Renal cortex interstitium (tissue), 15 donors: ENCODE measurements at places on chromosomes 2 and 18. TPM values are rescaled to one million over a fixed set of nuclear protein-coding genes. Genes with fewer than 3 reads are reported as not detected.

The CRYGD gene
- polyA plus RNA-seq: 0.31 TPM

The IL36B gene
- polyA plus RNA-seq: not detected

The ASXL3 gene
- 6.7 TPM for polyA plus RNA-seq

The CFC1 gene
- polyA plus RNA-seq: not detected

The SNORC gene
- 2.8 TPM for polyA plus RNA-seq

The RHOB gene
- 101 TPM for polyA plus RNA-seq

The TMEM247 gene
- polyA plus RNA-seq: not detected

The AFTPH gene
- 83.4 TPM for polyA plus RNA-seq

GRCh38 chr2:139045524-139045923, 265.3 kb upstream of the NXPH2 start:
- DNase-seq: no peak

GRCh38 chr2:146262606-146263005, 1582.2 kb upstream of the ACVR2A start:
- no peak for DNase-seq

- DNase-seq: no peak
Observed at GRCh38 chr2:230658877-230659652, 53.6 kb upstream of the CAB39 start.

GRCh38 chr2:235908826-235909225, 259.4 kb downstream of the GBX2 start:
- no peak for DNase-seq

DNA sequence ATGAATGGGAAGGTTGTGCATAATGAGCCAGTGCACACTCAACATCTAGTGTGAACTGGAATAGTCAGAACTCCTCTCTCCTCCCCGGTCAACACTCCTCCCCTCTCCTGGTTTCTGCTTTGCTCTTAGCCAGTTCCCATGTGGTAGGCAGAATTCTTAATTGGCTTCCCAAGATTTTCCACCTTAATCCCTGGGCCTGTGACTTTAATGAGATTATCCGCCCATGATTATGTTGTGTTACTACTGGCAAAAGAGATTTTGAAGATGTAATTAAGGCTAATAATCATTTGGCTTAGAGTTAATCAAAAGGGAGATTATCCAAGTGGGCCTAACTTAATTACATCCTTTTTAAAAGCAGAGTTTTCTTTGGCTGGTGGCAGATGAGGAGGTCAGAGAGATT, 34.2 kb upstream of the REV1 start:
- DNase-seq: no peak

GRCh38 chr2:17401096-17401495, 117.1 kb downstream of the RAD51AP2 start:
- DNase-seq: no peak

DNA sequence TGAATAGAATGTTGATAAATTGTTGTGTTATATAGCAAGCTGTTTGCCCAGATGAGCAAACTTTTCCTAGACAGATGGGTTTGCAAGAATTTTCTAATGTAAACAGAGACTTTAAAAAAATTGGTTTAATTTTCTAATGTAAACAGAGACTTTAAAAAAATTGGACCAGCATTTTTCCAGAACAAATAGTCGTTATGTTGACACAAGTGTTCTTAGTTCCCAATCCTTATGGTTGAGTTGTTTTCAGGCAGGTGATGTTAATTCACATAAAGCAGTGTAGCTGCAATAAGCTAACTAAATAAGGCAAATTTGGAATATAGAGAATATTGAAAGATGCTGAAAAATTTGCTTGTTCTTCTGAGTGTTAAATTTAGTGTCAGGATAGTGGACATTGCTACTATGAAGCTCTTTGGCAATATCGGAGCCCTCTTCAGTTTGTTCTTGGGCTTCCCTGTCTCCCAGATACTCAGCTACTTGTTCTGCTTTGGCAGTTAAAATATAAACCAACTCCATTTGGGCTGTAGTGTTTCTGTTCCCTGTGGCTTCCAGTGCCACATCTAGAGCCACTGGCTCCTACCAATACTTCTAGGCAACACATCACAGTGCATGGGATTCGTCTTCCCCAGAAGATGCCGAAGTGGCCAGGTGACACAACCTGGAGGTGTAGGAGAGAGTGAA, 105.7 kb downstream of the DYNAP start:
- DNase-seq: no peak

GRCh38 chr2:71299507-71299906, 32.1 kb upstream of the ZNF638 start:
- peak; percentile 22 for DNase-seq

GRCh38 chr2:109351164-109351756, 222.3 kb downstream of the SH3RF3 start:
- DNase-seq: no peak

DNA sequence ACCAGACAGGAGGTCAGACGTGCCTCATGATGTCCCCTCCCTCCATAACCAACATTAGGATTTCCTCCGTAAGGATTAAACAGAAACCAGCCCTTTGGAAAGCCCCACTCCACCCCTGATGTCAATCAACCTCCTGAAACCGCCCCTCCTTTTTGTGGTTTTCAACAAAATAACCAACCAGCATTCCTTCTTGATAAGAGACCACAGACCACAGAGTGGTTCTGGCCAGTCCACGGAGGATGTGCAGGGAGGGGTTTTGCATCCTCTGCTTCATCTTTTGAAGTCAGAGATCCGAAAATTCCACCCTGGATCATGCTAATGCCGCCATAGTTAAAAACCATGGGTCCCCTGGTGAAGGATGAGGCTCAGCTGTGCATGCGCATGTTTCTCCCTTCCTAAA, 180.0 kb upstream of the CCDC150 start:
- no peak for DNase-seq

DNA sequence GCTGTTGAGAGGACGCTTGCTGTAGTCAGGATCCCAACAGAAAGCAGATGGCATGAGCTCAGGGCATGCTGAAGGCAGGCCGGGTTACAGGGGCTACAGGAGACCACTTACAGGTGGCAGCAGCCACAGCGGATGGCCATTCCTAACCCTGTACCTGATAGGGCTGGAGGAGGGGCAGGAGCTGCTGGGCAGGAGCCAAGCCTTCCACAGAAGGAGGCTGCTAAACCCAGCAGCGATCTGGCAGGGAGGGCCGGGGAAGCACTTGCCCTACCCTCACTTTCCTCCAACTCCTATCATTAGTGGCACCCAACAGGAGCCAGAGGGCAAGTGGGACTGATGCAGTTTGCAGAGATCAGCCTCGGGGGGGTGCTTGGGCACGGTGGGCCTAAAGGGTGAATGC, 2.0 kb downstream of the ASB18 start:
- no peak for DNase-seq

- no peak for DNase-seq
Observed at GRCh38 chr2:222572264-222572721, 83.6 kb downstream of the FARSB start.

- DNase-seq: no peak
Observed at GRCh38 chr2:201795607-201796477, 10.5 kb upstream of the CDK15 start.

DNA sequence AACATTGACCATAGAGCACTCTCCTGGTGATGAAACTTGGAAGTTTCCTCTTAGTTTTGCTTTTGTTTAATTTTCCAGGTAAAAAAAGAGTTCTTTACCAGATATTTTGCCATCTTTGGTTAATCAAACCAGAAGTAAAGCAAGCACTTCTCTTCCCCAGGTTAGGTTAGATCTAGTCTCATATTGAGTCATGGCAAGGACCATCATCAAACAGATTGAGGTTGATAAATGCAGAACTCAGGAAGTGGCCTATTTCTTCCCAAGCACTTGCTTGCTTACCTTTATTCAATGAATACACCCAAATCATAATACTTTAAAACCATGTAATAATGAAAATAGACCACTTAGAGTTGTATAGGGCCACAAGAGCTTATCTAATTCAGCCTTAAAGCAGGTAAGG, 23.4 kb downstream of the DNAH6 start:
- no peak for DNase-seq

GRCh38 chr2:182496596-182496995, 69.8 kb upstream of the PDE1A start:
- DNase-seq: no peak

DNA sequence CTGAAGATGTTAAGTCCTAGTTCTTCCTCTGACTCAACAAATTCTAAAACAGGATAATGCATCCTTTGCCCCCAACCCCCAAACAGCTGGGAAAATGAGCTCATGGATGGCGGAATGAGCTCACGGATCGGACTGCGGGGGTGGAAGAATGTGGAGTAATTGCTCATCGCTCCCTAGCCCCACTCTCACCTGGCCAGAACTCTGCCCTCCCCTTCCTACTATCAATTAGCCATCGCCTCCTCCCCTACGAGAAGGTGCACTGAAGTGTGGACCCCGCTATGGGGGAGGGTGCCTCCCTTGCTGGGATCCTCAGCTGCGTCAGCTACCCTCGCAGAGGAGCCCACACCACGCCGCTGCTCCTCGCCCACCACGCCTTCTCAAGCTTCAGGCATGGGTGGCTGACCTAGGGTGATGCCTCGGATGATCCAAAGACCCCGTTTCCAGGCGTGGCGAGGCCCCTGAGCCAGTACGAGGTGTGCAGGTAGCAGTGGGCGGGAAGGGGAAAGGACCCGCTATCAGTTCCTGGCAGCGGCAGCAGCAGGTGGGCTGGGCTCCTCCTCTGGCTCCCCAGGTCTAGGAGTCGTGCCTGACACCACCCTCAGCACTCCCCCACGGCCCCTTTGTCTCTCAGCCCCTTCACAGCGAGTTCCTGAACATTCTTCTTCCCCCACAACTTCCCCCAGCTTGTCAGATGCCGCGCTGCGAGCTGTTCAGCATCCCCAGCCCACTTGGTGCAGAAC, 82.1 kb upstream of the POMC start:
- DNase-seq: no peak

GRCh38 chr2:202040079-202040844, 6.6 kb downstream of the FZD7 start:
- DNase-seq: no peak
